Pancreas (tissue), 10 donors: ENCODE measurements at places on chromosomes 7 and 10.

DNA sequence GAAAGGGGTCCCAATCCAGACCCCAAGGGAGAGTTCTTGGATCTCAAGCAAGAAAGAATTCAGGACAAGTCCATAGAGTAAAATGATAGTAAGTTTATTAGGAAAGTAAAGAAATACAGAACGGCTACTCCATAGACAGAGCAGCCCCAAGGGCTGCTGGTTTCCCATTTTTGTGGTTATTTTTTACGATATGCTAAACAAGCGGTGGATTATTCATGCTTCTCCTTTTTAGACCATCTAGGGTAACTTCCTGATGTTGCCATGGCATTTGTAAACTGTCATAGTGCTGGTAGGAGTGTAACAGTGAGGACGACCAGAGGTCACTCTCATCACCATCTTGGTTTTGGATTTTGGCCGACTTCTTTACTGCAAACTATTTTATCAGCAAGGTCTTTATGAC is 1033.4 kb downstream of the SORCS3 start:
- no peak for DNase-seq

- DNase-seq = no peak
Observed at GRCh38 chr10:33897291-33897752, 562.9 kb upstream of the NRP1 start.

GRCh38 chr10:47087667-47088066 is 176.4 kb downstream of the PTPN20 start:
- no peak for DNase-seq

DNA sequence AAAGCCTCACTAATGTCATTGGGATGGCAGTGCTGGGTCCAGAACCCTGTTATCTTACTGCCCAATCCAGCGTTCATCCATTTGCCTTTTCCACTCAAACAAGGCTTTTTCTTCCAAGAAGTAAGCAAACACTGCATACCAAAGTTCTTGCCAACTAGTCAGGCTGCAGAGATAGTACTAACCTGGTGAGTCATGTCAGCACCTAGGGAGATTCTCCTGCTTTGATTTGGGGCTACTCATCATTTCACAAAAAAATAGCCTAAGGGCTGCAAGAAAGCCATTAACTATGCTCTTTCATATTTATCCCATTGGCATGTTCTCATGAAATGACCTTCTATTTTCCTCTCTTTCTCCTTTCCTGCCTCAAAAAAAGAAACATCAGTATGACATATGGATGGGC is 142.6 kb downstream of the TWIST1 start:
- no peak for DNase-seq

GRCh38 chr10:132269266-132270230 is 38.2 kb downstream of the STK32C start:
- DNase-seq = peak; percentile 45

DNA sequence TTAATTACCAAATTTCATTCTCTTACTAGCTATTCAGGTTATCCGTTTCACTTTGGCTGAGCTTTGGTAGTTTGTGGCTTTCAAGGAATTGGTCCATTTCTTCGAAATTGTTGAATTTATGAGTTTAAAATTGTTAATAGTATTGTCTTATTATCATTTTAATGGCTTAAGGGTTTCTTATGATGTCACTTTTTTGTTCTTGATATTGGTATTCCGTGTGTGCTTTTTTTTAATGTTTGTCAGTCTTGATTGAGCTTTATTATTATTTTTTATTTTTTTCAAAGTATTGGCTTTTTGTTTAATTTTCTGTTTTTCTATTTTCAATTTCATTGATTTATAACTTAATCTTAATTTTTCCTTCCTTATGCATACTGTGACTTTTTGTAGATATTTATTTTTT is 25.9 kb downstream of the FRG2B start:
- no peak for DNase-seq

DNA sequence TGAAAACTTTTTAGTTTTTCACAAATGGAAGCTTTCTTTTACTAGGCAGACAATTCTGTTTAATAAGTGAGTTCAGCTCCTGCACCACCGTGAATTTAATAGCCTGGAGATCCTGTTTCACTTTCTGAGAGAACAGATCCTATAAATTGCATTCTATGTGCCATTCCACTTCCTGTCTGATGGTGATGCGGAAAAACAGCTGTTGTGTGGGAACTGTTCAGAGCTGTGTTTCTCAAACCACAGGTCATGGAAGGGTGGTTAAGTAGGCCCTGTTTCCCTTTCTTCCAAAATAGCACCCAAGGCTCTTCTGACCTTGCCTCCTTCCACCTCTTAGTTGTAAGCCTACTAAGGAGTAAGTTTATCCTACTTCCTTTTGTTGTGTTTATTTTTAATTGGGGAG is 97.2 kb upstream of the DKK1 start:
- no peak for DNase-seq

DNA sequence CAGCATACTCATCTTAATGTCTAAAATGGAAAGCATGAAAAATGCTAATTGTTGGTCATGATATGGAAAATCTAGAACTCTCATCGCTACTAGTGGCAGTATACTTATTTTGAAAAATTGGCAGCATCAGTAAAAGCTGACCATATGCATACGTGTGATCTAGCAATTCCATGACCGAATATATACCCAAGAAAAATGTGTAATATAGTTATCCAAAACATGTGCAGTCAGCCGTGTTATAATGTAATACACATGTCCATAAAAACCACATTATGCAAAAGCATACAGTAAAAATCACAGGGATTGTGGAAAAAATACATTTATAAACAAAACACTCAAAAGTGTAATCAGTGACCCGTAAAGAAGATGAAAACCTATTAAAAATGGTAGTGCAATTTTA is 439.0 kb downstream of the SH2D4B start:
- DNase-seq = no peak
